ENCODE measurements at places on chromosomes 13 and 19.

GRCh38 chr19:46919324-46919723 lies 58.5 kb downstream of the ARHGAP35 start:
- DNase-seq: no peak

DNA sequence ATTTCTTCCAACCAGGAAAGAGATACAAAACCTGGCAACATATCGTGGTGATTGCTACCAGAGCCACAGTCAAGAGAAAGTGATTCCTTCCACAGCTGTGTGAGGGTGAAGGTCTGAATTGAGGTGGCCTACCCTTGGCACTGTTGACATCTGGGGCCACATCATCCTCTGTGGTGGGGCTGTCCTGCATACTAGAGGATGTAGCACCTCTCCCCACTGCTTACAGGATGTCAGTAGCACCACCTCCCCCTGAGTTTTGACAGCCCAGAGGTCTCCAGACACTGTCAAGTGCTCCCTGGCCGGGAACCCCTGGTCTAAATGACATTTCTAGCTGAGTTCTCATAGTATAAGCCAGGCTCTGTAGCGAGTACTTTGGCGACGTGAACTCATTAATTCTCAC lies 15.5 kb downstream of the PTGER1 start:
- DNase-seq: no peak

- no peak for DNase-seq
Measured at GRCh38 chr13:23461544-23461943, 28.0 kb upstream of the SACS start.

DNA sequence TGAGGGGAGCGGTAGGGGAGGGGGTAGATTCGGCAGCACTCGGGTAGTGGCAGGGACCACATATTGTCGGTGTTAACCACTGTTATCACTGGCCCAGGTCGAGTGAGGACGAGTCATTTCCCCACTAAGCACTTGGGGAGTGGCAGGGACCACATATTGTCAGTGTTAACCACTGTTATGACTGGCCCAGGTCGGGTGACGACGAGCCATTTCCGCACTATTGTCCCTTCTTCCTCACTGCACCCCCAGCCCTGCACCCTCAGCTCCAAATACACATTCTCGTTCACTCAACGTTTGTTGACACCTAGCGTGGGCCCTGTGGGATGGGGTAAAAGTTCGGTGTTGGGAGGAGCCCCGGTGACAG lies 467 bp upstream of the CLN5 start:
- no peak for DNase-seq

GRCh38 chr13:41017159-41017558 lies 2.0 kb downstream of the ELF1 start:
- DNase-seq: peak; percentile 80

DNA sequence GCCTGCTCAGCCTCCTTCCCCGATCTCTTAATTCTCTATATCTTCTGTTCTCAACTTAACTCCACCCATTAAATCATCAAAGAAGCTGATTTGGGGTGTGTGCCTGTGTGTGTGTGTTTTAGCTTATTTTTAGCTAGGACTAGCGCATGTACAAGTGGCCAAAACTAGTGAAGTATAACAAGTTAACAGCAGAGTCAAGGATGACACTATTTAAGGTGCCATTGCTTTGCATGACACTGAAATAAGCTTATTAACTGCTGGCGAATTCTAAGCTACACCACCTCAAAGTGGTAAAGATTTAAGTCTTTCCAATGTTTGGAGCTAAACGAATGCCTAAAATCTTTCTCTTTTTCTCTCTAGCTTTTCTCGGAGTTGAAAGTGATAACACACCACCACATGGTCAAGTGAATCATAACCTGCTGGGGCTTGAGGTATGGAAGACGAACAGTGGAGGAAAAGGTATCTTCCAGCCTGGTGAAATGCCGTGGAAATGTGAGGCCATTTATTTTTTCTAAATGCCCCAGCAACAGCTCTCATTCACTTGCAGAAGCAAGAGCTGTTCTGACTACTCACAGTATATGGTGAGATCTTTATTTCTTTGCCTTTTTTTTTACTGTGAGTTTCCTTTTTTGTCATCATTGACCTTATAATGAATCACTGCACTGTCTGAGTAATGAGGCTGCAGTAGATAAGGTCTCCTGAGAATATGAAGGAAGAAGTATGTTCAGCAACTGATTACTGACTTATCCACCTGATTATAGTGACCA lies 570.3 kb downstream of the PCDH9 start:
- peak; percentile 90 for DNase-seq

- no peak for DNase-seq
Measured at GRCh38 chr13:24308068-24308445, 1.3 kb upstream of the C1QTNF9 start.

DNA sequence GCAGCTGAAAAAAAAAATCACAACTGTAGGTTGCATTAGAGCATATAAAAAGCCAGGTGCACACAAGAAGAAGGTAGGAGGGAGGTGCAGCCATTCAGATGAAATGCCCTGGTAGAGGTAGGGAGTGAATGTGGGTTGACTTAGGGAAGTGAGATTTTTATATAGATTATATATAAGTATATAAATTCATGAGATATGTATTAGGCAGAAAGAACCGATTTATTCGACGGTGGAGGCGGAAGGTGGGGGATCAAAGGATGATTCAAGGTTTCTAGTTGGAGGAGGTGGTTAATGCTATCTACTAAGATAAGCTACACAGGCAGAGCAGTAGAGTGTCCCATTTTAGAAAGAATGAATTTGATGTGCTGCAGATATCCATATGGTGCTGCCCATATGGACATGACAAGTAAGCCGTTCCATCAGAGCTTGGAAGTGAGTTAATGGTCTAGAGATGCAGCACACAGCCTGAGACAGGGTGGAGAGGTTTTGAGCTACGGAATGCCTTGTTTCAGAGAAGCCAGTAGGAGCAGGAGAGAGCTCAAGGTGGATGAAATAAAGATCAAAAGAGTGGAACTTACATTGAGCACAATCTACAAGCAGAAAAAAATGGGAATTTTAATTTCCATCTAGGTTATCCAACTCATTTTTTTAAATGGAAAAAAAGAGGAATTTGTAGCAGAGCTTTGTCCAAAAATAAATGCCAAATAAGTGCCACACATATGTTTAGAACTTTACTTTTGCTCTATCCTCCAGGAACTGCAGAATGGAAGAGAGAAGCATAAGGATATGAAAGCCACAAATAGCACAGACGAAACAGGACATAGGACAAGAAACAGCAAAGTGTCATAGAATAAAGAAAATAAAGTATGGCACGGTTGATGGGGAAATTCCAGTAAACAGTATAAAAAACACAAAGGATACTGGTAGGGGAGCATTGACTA lies 177.3 kb downstream of the PCDH9 start:
- no peak for DNase-seq

DNA sequence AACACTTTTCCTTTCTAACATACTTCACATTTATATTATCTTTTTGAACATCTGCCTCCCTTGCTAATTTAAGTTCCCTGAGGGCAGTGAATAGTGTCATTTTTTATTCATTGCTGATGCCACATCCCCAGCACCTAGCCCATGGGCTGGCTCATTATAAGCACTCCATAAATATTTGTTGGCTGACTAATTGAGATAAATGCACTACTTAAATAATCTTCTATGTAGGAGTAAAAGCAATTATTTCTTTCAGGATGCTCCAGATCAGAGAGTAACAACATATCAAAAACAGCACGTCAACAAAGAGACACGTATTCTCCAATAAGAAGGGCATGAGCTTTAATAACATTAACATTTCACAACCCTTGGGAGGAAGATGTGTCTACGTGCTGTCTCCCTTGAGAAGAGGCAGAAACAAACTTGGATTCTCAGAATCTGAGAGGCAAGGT lies 228.2 kb downstream of the LHFPL6 start:
- no peak for DNase-seq

DNA sequence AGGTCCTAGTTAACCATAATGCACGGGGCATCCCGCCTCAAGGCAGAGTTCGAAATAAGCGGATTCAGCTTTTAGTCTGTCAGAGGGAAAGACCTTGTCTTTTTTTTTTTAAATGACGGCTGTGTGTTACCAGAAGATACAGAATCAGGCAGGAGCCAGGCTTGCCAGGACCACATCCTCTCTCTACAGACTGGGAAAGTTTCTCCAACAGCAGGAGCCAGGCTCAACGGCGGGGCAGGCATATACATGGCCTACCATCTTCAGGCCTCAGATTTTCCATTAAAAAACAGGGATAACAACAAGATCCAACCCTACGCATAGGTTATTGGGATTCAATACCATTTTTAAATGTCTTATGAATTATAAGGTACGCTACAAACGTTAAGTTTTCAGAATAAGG lies 17.8 kb downstream of the IRS2 start:
- no peak for DNase-seq

- DNase-seq: peak; percentile 63
Measured at GRCh38 chr19:2051773-2052704, 995 bp upstream of the MKNK2 start.

GRCh38 chr19:2208975-2209374 lies 27.2 kb downstream of the PLEKHJ1 start:
- no peak for DNase-seq

- DNase-seq: no peak
Measured at GRCh38 chr13:24006520-24007248, 109.4 kb upstream of the C1QTNF9B start.

GRCh38 chr19:35208121-35208520 lies 20.4 kb downstream of the FAM187B start:
- DNase-seq: no peak

DNA sequence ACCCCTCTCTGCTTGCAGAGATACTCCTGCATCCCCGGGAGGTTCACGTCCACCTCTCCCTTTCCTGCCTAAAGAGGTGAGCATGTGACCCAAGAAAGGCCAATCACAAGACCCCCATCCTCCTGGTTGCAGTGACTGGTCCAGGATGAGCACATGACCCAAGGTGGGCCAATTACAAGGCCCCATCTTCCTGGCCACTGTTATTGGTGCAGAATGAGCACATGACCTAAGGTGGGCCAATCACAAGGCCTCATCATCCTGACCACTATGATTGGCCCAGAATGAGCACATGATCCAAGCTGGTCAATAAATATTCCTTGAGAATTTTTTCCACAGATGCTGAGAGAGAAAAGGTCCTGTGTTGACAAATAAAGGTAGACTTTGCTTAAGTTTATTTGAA lies 350.7 kb downstream of the EFNB2 start:
- peak; percentile 1 for DNase-seq

DNA sequence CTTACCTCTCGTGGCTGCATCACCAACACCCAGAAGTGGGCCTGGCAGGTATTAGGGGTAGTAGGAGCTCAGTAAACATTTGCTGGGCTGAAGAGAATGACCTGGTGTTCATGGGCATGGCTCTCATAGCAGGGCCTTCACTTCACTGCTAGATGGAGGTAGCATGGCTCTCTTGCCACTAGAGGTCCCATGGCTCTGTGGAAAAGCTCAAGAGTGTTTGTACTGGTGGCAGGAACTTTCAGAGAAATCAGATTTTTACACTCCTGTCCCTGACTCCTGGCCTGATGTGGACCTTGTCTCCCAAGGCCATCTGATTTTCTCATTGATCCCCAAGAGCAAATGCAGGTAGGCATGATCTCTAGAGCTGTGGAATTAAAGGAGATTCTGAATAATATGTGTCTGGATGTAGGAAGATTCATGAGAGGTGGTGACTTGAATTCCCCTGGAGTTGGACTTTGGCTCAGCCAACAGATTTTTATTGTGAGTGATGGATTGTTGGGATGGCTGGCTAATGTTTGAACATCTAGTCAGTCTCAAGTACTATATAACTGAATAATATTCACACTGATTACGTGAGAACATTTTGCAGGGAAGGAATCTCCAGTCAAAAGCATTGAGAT lies 5.7 kb downstream of the ZNF574 start:
- DNase-seq: peak; percentile 68

DNA sequence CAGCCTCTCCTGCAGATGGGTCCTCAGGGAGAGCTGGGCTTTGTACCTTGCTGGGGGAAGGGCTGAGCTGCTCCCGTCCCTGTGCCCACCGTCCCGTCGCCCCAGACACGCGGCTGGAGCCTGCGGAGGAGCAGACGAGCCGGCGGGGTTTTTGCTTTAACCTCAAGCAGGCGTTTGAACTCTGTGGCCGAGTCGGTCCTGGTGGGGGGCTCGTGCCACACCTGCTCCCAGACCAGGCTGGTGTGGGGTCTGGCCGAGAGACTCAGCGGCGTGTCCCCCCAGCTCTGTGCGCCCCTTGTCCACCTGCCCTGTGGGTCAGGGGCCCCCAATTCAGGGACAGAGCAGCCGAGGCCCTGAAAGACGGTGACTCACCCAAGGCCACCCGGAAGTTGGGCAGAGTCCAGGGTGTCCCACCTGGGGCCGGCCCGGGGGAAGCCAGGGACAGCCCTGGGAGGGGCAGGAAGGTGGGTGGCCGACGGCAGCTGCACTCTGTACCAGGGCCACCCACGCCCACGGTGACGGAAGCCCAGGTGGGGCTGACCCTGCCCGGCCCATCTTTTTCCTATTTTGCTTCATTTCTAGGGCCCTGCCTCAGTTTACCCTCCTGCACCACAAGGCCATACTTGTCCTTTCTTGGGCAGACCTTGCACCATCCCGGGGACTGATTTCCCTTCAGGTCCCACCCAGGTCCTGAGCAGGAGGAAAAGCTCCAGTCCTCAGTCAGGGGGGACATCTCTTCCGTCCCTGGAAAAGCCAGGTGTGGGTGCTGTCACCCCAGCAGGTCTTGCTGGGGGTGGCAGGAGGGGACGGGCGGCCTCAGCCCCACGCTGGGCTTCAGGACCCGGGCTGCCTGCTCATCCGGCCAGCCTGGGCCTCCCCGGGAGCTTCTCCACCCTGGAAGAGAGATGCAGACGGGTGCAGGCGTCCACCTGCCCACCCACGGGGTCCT lies 5.3 kb downstream of the EFNA2 start:
- no peak for DNase-seq

DNA sequence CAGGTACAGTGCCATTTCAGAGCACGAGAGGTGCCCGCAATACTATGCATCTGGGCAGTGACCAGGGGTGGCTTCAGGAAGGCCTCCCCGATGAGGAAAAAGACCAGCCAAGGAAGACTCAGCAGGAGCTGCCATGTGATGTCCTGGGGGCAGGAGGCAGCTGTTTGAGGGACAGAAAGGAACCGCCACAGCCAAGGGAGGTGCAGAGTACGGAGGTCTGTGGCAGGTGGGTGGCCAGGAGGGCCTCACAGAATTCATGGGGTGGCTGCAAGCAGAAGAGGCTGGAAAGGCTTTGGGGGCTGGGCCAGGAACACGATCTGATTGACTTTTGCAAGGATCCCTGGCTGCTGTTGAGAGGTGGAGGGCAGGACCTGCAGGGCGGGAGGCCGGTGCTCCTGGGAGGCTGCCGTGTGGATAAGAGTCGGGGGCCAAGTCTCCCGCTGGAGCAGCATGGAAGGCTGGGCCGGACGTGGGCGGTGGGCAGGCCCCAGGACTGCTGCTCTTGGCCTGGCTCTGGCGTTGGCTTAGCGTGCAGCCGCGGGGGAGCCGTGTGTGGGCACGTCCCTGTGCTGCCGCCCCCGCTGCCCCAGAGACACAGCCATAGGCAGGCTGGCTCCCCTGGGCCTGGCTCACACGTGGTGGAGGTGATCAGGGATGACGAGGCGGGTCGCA lies 29.1 kb downstream of the CEBPA start:
- DNase-seq: no peak

GRCh38 chr13:109989155-109989554 lies 202.8 kb upstream of the IRS2 start:
- no peak for DNase-seq

- no peak for DNase-seq
Measured at GRCh38 chr19:17266589-17266974, 661 bp upstream of the BABAM1 start.

All from OCI-LY7 (cell line).